ENCODE measurements at places on chromosomes 4 and X.
A peak's percentile ranks its signal among the peaks of the same experiment; 100 is the strongest.

- no peak for DNase-seq
These were observed 104.7 kb upstream of the TLR2 start for GRCh38 chr4:153579410-153579809.

DNA sequence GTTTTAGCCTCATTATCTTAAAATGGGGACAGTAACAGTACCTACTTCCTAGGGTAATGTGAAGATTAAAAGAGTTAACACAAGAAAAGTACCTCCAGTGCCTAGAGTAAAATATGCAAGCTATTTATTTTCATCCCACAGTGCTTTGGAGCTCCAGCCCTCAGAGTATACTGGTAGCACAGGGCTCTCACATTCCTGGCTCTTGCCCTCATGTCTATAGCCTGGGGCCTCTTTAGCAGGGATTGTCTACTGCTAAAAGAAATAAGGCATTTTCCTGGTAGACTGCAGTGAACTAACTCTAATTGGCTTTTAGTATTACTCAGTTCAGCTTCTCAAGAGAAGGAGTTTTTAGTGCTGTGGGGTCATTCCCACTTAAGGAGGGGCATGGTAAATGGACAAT lies 60.8 kb downstream of the RRAGB start:
- no peak for DNase-seq

- DNase-seq, result no peak
These were observed 20.1 kb downstream of the SLC7A11 start for GRCh38 chr4:138222046-138222445.

DNA sequence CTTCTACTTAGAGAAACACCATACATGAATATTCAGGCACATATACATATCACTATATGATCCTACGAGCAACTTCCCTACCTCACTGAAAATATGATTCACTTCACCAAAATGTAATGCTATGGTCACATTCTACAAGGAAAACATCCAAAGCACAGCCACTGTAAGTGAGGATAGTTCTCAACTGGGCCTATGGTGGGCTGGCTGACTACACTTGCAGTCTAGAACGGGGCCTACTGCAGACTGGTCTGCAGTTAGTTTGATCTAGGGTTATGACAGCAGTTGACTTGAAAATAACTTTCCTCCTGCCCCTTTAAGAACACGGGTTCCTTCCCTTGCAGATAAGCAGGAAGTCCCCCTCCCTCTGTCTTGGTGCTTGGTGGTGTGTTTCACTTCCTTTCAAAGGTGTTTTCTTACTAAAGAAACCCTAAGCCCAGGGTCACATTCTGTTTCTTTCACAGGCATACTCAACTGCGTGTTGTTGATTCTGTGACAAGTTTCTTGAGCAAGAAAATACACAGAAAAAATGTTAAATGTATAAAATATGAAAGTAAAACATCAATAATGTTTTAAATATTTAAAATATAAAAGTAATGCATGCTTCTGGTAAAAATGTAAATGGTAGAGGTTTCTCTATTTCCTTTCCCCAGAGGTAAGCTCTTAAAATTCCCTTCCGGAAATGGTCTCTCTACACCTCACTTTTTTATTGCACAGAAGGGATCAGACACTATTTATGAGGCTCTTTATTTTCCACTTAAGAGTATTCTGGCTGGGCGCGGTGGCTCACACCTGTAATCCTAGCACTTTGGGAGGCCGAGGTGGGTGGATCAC lies 18.0 kb upstream of the TMSB4X start:
- peak; percentile 59 for DNase-seq

GRCh38 chr4:52889354-52889753 lies 27.2 kb downstream of the RASL11B start:
- DNase-seq, result no peak

DNA sequence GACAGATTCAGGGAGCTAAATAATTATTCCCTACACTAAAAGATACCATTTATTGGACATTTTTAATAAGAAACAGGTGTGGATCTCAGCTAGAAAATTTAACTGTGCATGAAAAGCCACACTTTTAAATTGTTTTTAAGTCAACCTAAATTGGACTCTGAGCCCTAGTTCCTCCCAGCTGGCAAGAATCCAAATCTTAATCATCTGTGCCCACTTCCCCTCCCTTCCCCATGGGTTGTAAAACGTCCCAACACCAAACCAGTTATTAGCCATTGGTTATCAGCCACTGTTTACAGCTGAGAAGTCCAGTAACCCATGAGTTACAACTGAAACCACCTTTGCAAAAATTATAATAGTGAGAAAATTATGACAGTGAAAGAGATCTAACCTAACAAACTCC lies 125.6 kb upstream of the S100G start:
- no peak for DNase-seq

- DNase-seq, result no peak
These were observed 133.4 kb upstream of the MSX1 start for GRCh38 chr4:4726051-4726450.

- no peak for DNase-seq
These were observed 39.8 kb downstream of the VCX3B start for GRCh38 chrX:8504451-8504850.

GRCh38 chr4:110678517-110679227 lies 55.8 kb upstream of the PITX2 start:
- DNase-seq, result no peak

- DNase-seq, result no peak
These were observed 216.3 kb upstream of the LEF1 start for GRCh38 chr4:108385076-108385475.

DNA sequence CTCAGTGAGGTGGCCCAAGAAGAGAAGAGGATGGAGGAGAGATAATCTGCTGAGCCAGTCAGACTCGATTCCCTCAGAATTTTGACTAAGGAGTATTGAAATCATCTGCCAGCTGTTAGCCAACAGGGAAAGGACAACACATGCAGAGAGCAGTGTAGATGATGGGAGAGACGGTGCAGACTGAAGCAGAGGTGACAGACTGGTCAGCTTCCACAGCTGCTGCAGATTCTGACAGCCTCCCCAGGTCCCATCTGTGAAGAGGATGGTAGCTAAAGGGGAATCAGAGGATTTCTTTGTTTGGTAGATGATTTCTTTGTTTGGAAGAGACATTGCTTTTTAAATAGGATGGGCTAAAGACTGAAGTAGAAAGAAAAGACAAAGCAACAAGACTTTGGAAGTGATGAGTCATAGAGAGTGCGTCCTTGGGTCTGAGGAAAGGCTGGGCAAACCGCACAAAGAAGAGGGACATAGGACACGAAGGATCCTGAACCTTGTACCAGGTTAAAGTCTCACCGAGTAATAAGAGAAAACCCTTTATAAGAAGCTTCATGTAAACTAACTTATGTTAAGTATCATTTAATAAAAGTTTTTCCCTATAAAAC lies 27.6 kb downstream of the INTU start:
- no peak for DNase-seq

DNA sequence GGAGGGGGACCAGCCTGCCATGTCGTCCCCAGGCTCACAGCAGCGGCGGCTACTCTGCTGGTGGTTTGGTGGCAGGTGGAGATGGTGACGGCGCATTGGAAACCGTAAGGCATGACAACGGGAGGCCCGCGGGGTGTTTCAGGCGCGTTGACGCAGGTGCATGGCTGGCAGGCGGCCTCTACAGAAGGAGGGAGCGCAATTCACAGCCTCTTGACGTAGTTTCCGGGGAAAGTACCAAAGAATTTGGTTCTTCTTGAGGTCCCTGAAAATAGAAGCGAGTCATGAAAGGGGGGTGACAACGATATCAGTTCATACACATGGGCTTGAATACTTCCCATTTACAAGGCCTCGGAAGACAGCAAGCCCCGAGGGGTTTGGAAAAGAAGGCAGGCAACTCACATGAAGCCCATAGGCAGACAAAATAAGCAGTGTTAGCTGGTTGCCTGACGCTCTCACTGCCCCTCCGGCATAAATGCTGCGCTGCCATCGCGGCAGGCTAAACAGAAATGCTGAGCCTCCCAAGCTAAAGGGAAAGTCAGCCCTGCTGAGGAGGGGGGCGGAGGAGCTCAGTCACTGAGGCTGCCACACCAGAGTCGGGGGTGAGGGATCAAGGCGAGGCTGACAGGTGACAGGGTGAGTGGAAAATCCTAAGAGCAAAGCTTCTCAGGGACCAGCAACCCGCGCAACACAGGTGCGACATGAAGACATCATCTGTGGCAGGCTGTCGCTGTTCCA lies 52.3 kb upstream of the PDLIM3 start:
- DNase-seq, result peak; percentile 24

DNA sequence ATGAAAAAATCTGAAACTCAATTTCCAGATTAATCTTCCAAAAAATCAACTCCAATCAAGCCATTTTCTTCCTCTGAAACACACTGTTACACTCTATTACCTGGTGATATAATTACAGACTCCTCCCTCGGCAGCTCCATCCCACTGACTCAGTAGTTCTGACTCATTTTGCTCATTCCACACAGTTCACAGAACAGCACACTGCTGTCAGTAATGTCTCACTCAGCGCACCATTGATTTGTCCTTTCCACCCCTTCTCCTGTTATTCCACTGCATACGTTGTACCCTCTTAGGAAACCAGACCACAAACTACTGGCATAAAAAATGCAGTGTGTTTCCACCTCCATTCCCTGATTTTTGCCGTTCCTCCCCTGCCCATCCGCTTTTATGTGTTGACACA lies 212.7 kb downstream of the SLIT2 start:
- no peak for DNase-seq
